Dermis microvascular lymphatic vessel endothelial cell (primary cell): ENCODE measurements at places on chromosomes 4 and X. TPM values are rescaled to one million over a fixed set of nuclear protein-coding genes. Genes with fewer than 3 reads are reported as not detected.

LNX1 gene
- total RNA-seq = 4.0 and 5.1 TPM in 2 replicates

ITIH6 gene
- not detected in 2 replicates for total RNA-seq

- DNase-seq = no peak
These were observed at the start of gene TMEM271 for GRCh38 chr4:576245-576821. TSS of gene TMEM271 (minus strand) at chr4:576295. CDS start at chr4:576062, 233 bp downstream.

GRCh38 chrX:47690175-47690574 is 31.2 kb upstream of the UXT start:
- no peak for DNase-seq

DNA sequence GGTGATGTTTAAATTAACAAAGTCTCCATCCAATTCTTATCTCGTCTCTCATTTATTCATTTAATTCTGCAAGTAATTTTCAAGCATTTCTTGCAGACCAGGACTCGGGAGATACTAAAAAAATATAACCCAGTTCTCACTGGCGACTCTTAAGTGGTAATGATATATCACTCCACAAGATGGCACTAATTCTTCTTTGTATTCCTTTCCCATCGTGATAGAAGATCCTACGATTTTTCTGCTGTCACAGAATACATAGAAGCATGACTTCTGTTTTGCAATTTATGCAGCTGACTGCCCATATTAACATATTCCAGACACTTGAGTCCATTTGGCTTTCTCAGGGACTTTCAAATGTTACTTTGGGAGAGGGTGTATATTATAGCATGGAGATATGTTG is 64.0 kb upstream of the FGF13 start:
- DNase-seq = peak; percentile 24

DNA sequence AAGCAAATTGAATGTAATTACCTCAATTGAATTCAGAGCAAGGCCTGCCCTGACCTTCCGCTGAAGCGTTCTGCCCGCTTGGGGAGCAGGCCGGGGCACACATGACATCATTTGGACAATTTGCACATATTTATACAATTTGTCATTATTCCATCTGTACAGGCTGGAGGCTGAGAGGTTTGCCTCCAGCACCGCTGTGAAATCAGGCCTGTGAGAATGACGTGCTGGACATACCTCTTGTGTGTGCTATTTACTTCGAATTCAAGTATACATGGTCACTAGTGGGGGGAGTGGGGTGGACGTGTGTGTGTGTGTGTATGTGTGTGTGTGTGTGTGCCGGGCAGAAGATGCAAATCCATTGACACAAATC is 285.6 kb downstream of the SHOX start:
- DNase-seq = no peak

DNA sequence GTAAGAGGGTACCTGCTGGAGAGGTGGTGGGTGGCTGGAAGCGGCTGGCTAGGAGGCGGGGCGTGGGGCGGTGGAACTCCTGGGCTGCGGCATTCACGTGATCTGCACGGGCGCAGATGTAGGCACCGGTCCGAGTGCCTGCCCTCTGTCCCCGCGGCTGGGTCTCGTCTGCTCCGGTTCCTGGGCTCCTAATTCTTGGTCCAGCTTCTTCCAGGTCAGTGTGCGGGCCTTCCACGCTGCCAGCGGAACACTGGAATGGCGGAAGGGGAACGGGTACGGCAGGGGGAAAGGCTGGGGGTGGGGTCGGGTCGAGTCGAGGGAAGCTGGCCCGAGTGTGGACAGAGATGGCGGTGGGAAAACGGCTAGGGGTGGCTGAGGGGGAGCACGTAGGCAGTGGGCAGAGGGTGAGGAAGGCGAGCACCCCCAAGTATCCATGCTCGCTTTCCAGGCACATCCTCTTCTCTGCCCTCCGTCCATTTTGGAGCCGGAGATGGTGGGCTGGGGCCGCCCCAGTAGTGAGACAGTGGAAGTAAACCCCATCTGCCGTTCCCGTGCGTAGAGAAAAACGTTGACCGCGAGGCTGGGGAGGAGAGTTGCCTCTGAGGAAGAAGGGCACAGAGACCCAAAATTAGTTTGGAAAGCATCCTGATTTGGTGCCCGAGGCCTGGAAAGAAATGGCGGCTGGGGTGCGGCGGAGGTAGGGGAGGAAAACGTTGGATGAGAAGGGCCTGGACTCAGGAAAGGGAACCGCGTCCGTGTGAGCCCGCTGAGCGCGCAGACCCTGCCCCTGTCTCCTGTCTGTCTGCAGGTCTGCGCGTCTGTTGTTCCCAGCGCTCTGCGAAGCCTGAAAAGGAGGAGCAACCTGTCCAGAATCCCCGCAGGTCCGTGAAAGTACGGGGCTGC is at the start of gene TCEAL4:
TCEAL4 (plus strand) TSS at position 105 of the 903 bp plus-strand sequence. CDS start 1,161 bp downstream, outside the sequence.
- DNase-seq = peak; percentile 48

GRCh38 chr4:102687982-102688433 is 72.8 kb downstream of the MANBA start:
- DNase-seq = no peak

- peak; percentile 3 for DNase-seq
These were observed 85.2 kb upstream of the LNX1 start for GRCh38 chr4:53676402-53676871.

DNA sequence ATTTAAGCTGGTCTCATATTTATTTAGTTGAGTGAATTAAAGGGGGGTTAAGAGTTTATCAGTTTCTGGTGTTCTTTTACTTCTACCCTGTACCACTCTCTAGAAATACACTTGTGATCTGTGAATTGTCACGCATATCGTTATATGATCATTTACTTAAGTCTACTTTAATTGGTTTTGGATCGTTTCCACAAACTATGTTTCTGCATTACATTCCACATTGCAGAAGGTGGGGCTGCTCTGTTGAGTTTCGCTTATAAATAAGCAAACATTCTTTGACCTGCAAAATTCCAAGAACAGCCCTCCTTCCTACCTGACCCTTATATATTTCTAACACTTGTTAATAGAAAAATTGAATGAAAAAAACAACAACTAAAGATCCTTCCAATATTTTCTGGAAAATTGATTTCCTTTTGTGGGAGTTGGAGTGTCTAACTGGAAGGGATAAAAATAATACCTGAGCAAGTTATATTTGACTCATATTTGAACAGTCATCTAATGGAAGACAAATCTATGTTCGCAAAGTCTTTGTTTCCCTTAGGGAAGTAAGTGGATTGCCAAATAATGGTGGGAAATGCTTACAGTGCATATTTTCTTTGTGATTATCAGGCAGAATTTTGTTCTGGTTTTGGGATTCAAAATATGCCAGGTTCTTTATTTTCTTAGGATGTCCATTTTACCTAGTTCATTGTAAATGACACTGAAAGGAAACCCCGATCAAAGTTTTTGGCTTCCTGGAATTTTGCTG is 152.7 kb downstream of the RELL1 start:
- DNase-seq = no peak

GRCh38 chr4:155675709-155676429 is 9.2 kb downstream of the GUCY1A1 start:
- no peak for DNase-seq

PPP1R2C gene
- total RNA-seq = not detected in 2 replicates

- no peak for DNase-seq
These were observed 39.4 kb downstream of the GEMIN8 start for GRCh38 chrX:13990126-13990800.

DNA sequence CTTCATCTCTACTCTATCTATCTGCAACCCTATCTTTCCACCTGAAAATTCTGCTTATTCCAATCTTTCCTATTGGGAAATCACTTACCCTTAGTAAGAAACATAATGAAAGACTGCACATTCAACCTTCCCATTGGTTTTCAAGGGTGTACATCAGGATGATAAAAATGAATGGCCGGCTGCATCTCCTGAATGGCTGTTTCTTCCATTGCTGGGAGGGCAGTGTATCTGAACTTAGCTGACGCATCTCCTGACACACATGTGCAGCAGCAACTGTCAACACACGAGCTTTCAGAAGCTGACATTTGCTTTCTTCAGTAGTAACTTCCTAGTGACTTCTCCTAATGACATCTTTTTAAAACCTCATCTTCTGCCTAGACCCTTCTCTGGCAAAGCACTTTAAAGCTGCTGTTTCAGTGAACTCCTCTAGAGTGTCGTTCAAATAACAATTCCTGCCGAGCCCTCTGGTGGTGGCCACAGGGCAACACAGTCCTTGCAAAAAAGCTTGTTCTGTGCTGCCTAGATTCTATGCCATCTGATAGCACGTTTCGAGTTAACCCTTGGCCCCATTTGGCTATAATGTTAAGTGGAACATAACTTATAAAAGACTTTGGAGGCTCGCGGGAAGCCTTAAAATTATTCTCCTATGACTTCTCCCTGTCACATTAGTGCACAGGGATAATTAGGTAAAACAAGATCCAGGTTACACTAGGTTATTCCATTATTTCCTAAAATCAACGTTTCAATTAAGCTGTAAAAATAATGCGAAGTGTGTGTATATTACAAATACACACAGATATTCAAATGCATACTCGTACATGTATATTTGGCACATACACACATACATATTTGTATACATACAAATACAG is 2340.7 kb downstream of the PCDH7 start:
- no peak for DNase-seq

DNA sequence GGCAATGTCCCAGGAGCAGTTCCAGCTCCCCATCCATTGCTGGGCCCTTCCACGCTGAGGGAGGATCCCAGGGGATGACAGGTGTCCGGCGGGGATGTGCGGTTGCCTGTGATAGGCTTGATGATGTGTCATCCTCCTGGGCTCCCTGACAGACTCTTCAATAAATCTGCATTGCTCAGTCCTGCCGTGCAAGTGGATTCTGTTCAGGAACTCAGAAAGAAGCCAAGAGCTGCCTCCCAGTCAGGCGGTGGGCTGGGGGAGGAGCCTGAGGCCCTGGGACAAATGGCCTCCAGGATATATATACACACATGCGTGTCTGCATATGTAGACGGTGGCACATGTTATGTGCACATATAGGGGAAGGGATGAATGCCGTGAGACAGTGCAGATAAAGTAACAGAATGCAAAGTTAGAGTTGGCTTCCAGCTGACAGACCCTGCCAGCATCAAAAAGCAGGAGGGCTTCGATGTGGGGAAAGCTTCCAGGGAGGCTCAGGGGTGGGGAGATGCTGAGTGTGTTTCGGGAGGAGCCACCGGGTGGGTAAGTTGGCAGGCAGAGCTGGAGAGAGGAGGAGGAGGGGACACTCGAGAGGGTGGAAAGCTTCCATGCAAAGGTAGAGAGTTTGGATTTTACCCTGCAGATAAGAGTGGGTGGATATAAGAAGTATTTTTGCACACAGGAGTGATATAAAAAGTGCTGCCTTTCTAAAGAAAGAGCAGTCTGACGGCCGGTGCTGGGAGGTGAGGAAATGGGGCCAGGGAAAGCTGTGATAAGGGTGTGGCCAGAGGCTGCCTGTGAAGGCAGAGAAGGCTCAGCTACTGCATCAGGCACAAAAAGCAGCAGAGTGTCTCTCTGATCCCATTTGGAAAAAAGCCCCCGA is 28.5 kb upstream of the CRMP1 start:
- no peak for DNase-seq

DNA sequence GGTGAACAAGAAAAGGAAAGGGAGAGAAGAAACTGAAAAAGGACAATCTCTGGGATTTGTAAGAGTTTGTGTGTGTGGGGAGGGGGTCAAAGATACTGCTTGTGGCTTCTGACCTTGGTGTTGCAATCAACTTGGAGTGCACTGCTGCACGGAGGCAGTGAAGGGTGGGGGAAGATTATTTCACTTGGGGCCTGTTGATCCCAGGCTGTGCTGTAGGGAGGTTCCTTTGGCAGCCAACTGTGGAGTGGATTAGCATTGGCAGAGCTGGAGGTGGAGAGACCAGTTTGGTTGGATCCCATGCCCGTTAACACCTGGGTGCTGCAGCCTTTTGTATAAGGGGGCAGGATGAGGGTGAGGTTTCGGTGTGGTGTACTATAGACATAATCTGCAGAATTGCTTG is 38.2 kb downstream of the AFF1 start:
- DNase-seq = no peak

SPANXN4 gene
- not detected in 2 replicates for total RNA-seq

STOX2 gene
- 10.0 and 29.3 TPM in 2 replicates for total RNA-seq

SPANXN1 gene
- total RNA-seq = not detected in 2 replicates

AVPR2 gene
- 1.9 and 2.0 TPM in 2 replicates for total RNA-seq

GRCh38 chr4:43742083-43742482 is 706.5 kb downstream of the KCTD8 start:
- DNase-seq = no peak

HAND2 gene
- not detected in 2 replicates for total RNA-seq

PABPC4L gene
- total RNA-seq = 0.26 and 0.51 TPM in 2 replicates

DNA sequence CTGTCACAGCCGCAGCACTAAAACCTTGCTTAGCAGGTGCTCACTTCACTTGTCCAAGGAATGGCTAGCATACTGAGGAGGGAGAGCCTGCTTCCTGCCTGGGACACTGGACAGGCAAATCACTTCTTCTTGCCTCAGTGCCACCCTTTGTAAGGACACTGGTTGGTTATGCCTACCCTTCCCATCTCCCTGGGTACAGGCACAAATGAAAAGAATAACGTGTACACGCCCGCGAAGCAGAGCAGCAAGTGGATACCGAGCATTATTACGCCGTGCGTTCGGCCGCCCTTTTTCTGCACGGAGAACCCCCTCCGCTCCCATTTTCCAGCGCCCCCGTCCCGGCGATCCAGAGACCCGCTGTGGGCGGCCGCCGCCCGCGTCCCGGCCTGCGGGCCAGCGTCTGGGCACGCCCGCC is 338 bp upstream of the KLHL2 start:
- no peak for DNase-seq
